NCI-H146 (cell line): ENCODE measurements at places on chromosomes 5 and 9.

DNA sequence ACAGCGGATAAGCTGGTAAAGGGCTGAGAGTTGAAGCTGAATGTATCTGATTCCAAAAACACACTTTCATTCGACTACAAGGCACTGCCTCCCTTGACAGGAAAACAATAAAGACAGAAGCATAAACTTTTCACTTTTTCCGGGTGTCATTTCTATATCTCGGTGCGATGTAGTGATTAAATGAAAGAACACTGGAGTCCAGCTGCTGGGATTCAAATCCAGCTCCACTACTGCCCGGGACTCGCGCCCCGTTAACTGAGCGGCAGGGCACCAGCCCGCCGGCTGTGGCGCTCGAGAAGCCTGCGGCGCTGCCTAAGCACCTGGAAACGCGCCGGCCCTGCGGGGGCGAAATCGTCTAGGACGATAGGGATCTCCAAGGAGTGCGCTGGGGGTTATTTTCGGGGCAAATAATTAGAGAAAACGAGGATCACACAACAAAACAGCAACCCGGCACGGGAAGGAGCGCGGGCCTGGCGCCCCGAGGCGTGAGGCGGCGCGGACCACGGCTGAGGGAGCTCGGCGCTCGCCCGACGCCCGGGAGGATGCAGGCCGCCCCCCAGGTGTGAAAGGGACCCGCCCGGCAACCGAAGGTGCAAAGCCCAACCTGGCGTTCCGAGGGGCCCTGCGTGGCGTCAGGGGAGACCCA, 837 bp downstream of the UIMC1 start:
- peak; percentile 50 for DNase-seq

DNA sequence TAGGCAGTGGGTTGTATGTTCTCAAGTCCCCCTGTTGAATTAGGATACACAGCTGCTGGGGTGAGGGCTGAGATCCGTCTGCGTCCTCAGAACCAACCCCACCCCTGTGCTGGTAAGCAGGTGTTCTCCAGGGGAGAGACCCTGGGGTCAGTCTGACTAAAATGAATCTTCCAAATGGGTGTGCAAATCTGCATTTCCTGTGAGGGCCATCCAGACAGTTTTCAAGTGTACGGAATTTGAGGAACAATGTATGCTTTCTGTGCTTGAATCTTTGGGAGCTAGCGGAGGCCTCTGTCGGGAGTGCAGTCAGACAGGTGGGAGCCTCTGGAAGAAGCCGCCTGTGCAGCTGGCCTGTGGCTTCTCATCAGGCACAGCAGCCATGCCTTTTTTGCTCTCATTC, 122.9 kb downstream of the MACROH2A1 start:
- DNase-seq: peak; percentile 11

DNA sequence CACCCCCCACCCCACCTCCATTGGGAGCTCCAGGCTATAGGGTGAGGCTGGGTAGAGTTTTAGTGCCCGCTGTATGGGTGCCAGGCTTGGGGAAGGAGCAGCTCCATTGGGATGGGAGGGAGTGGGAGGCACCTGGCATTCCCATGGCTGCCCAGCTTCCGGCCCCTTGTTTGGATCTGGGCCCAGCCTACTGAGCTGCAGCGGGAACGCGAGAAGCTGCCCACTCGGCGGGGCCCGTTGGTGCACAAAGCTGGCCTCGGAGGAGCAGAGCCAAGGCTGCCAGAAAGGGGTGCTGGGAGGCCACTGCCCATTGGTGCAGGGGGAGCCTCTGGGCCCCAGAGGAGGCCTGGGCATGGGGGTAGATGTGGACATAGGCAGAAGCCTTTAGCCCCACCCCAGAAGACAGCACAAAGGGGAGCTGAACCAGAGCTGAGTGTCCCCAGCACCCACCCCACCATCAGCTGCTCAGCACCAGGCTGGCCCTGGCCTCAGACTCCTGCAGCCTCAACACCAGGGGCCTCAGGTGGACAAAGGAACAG, 4.4 kb downstream of the LCN9 start:
- DNase-seq: no peak

GRCh38 chr5:58116346-58116745, 343.5 kb downstream of the PLK2 start:
- no peak for DNase-seq

- no peak for DNase-seq
Measured at GRCh38 chr5:173680660-173681242, 64.3 kb upstream of the BOD1 start.

DNA sequence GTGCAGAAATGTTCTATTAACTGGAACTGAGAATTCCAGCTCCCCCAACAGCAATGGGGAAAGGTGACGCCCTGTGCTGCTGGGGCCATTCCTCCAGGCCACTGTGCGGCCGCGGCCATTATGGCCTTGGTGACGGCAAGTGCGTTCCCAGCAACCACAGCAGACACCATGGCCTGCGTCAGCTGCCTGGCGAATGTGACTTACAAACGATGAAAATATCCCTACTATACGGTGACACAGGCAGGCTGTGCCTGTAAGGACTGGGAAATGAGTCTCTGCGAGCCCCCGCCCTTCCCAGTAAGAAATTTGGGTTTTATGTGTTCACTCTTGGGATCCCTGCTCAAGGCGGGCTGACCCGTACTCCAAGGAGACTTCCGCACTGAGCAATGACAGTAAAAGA, 20.6 kb downstream of the CLPTM1L start:
- DNase-seq: no peak

DNA sequence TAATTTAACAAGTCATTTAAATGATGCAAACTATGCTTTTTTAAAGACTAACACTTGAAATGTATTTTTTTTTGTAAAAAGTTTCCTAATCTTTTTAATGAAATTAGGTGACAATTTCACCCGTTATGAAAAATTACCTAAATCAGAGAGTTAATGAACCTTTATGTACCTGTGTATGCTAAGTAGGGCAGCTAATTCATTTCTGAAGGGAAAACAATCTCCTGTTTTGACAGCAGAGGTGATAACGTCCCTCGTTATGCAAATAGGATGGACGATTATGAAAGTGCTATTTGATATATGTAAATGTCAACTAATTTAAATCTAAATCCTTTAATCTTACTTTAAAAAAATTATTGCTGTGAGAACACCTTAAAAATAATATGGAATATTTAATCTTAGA, 58.8 kb downstream of the MEF2C start:
- DNase-seq: no peak

DNA sequence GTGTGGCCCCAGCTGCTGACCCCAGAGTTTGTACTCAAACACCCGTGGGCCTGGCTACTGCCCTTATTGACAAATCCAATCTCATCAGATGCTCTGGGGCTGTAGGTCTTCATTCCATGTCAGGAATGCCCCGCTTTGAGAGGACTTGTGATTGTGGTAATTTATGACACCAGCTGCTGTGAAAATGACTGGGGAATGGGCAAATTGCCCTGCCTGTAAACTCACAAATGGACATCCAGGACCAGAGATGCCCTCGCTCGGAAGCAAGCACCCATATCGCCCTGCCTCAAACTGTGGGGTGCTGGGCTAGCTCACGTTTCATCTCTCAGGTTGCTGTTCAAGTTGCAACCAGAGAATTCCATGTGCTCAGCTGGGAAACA, 225.9 kb upstream of the MAP3K1 start:
- peak; percentile 76 for DNase-seq

- peak; percentile 83 for DNase-seq
Measured at GRCh38 chr5:43389679-43390329, 22.4 kb downstream of the CCL28 start.

DNA sequence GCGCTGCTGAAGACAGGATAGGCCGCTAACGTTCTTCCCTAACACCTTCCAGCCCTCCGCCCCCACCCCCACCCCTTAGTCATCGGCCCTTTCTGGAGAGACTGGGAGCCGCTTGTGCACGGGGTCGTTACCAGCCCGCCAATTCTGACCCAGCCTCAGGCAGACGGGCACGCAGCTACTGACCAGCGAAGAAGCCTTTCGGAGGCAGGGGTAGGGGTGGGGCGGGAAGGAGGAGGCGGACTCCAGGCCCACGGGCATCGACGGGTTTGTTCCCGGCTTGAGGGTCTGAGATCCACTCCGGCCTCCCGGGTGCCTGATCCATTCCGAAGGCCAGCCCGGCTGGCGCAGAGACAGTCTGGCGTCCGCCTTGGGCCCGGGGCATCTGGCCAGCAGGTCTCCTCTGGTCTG, 729 bp upstream of the HAND1 start:
- peak; percentile 19 for DNase-seq

DNA sequence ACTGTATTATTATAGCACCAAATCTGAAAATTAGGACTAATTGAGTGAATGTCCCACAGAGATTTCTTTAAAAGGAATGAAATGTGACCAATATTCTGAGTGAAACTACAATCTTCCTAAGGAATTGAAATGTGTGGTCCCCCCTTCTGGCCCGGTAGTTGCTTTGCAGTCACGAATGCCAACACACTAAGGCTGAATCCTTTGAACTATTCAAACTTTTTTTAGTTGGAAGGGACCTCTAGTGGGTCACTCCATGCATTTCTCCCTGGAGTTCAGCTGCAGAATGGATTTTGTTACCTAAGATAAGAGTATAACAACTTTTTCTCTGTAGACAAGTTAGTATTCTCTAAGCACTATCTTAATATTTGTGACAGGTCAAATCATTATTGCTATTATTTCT, 2.8 kb downstream of the CDH6 start:
- DNase-seq: no peak

- no peak for DNase-seq
Measured at GRCh38 chr9:84138541-84138940, 157.9 kb downstream of the RMI1 start.

GRCh38 chr9:98523231-98523901, 185.4 kb downstream of the GABBR2 start:
- DNase-seq: peak; percentile 10

- DNase-seq: no peak
Measured at GRCh38 chr5:21051945-21052344, 1063.9 kb upstream of the CDH18 start.

- DNase-seq: no peak
Measured at GRCh38 chr5:133723126-133723525, 110.8 kb upstream of the FSTL4 start.

DNA sequence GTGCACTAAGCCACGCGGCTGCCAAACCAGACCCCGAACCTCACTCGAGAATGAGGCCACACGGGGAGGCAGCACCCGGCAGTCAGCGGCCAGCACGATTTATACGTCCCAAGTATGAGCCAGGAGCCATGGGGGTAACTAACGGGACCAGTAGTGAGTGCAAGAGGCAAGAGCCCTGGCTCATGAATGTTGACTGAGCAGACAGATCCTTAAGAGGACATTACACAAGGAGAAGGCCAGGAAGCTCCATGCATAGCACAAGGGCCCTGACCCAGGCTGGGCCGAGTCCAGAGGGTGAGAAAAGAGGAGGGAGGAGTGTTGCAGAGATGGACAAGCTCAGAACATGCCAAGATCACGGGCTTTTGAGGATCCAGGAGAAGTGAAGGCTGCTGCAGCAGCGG, 58.6 kb upstream of the PHYKPL start:
- DNase-seq: no peak

GRCh38 chr5:39194466-39195136, 24.8 kb downstream of the FYB1 start:
- DNase-seq: no peak

GRCh38 chr5:175321927-175322532, 122.0 kb downstream of the DRD1 start:
- no peak for DNase-seq

- no peak for DNase-seq
Measured at GRCh38 chr5:153233933-153234332, 256.5 kb upstream of the GRIA1 start.

DNA sequence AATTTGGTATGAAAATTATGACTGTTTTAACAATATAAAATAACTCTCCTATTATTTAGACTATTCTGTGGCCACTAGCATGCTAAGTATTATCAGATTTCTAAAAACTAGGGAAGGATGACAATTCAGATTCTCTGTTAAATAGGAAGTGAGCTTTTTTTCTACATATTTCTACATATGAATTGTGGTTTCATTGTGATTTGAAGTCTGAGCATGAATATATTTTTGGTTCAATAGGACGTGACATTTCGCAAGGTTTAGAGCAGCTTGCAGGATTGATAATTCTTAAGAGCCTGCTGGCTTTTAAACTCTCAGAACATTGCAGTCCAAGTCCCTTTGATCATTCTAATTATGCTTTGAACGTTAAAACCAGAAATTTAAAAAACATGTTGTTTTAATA, 82.9 kb downstream of the ADGRV1 start:
- DNase-seq: no peak

DNA sequence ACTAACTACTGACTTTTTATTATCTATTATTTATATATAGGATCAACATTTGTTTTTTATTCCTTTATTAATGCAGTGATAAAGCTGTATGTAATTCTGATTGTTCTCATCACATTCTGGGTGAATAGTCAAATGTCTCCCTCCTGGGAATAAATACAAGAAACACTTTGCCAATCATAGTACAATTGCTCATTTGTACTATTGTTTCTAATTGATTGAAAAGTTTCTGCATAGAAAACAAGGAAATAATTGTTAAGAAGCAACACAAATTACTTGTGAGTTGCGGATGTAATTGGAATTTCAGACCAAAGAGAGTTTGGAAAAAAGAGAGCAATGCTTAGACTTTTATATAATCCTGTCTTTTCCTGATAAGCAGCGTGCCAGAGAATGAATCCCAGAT, 1013.9 kb downstream of the EFNA5 start:
- no peak for DNase-seq

DNA sequence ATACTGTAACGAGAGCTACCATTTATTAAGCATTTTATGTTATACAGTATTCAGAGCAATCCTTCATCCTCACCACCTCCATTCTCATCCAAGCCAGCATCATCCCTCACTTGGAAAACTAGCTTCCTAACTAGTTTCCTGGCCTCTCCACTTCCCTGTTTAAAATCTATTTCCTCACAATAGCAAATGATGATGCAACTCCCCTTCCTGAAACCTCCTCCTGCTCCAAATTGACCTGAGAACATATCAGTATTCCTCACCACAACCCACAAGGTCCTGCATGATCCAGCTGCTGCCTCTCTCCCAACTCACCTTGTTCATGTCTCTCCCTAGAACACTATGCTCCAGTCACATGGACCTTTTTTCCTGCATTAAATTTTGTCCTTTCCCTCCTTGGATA, 4.3 kb upstream of the SLC36A2 start:
- no peak for DNase-seq

DNA sequence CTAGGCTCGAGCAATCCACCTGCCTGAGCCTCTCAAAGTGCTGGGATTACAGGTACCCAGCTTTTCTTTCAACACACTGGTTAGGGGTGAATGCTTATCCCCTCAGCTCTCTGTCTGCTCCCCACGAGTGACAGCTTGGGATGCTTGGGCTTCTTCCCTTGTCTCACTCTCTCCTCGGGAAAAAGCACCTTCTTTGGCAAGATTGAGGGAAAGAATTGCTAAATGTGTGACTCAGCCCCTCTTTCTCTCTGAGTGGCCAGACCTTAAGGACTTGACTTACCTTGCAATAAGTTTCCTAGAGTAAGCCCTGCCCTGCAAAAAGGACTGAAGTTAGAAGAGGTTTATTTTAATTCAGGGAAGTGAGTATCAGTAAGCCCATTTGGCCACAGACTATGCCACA, 68.1 kb upstream of the ERBIN start:
- no peak for DNase-seq

GRCh38 chr5:53433026-53433425, 47.4 kb upstream of the FST start:
- no peak for DNase-seq

GRCh38 chr5:149680810-149681221, 49.3 kb upstream of the PPARGC1B start:
- DNase-seq: no peak
